ENCODE measurements at places on chromosomes 6 and 20.
A peak's percentile ranks its signal among the peaks of the same experiment; 100 is the strongest.

- DNase-seq = no peak
Measured at GRCh38 chr6:18388271-18388670, 1.1 kb downstream of the RNF144B start.

GRCh38 chr20:4876731-4877130, 124.6 kb downstream of the SLC23A2 start:
- no peak for DNase-seq

GRCh38 chr6:8948733-8949132, 513.4 kb upstream of the SLC35B3 start:
- DNase-seq = no peak

GRCh38 chr6:132752255-132752654, 5.4 kb downstream of the VNN2 start:
- DNase-seq = no peak

- DNase-seq = no peak
Measured at GRCh38 chr6:33170176-33171015, 21.9 kb downstream of the COL11A2 start.

GRCh38 chr6:4941782-4942672, 61.8 kb downstream of the RPP40 start:
- no peak for DNase-seq

DNA sequence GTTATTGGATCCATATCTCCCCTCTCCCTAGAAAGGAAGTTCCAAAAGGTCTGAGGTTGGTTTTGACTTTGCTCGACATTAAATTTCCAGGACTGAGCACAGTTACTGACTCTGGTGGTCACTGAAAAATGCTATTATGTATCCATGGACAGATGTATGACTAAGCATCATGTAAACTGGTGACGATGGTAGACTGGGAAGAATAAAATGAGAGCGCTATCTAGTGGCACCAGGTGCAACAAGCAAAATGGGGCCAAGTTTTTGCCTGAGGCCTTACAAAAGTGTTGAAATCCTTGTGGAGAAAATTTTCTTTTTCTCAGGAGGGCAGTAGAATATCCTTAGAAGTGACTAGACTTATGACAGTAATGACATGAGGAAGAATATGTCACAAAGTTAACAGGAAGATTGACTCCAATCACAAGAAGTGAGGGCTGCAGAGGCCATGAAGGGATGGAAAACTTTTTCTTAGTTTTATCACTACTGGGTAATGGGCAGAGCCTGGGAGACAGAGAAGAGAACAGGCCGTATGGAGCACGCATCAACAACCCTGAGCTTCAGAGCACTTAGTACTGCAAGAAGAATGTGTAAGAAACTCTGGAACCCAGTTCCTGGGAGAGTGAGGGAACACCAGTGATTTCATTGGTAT, 88.9 kb upstream of the ELOVL5 start:
- no peak for DNase-seq

- DNase-seq = peak; percentile 41
Measured at GRCh38 chr6:160520043-160520904, 143.8 kb downstream of the LPA start.

DNA sequence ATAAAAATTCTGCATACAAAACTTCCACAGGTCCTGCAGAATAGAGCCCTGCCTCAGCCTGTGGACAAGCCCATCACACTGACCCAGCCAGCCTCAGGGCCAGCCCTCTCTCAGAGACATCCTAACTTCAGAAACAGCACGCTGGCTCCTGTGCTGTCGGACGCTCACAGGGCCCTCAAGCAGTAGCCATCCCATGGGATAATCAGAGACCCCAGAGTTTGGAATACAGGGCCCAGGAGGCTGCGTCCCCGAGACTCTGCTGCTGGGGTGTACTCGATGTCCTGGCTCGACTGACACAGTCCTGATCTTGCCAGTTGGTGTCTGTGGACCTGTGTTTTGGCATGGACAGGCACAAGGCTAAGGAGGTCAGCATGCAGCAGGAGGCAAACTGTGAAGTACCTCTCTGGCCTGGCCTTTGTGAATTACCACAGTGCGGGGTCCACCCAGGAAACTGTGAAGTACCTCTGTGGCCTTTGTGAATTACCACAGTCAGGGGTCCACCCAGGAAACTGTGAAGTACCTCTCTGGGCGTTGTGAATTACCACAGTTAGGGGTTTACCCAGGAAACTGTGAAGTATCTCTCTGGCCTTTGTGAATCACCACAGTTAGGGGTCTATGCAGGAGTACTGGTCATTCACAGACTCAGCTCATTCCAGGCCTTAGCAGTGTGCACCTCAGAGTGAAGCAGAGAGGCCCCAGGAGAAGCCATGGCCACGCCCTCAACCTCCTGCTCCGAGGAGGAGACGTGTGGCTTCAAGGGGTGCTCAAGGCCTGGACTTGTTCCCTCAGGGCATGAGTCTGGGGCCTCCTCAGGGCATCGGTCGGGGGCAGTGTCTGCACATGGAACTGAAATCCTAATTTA, 212.4 kb downstream of the SYNDIG1 start:
- no peak for DNase-seq

DNA sequence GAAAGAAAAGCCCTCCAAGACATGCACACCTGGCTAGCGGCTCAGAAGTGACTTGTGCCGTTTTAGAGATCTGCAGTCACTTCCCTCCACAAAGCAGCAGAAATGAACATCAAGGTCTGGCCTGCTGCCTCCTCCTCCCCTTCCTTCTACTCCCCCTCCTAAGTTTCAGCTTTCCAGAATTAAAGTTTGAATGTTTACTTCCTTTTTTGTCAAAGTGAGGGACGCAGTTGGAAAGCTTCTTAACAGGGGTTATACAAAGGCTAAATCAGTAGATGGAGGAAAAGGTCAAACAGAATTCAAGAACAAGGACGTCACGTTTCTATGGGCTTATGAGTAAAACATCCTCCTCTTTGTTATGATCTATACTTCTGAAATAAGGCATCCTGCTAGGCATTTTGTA, 227.7 kb downstream of the SLC35F1 start:
- no peak for DNase-seq

DNA sequence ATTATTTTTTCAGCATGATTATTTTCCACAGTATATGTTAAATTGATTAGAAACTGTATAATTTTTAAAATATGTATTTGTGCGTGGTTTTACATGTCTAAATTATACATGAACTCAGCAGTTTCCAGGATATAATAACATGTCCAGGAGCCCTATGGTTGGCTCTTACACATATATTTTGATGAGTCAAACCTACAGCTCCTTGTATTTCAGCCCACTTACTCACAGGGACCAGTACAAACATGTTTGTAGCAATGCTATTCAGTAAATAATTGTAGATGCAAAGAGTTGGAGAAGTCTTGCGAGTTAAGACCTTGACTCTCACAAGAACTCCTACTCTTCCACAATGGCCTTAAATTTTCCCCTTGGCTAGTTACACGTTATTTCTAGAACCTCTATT, 107.2 kb upstream of the SASH1 start:
- no peak for DNase-seq

- no peak for DNase-seq
Measured at GRCh38 chr20:48899881-48900280, 21.6 kb upstream of the ARFGEF2 start.

GRCh38 chr6:6891949-6892461, 215.8 kb upstream of the RREB1 start:
- no peak for DNase-seq

DNA sequence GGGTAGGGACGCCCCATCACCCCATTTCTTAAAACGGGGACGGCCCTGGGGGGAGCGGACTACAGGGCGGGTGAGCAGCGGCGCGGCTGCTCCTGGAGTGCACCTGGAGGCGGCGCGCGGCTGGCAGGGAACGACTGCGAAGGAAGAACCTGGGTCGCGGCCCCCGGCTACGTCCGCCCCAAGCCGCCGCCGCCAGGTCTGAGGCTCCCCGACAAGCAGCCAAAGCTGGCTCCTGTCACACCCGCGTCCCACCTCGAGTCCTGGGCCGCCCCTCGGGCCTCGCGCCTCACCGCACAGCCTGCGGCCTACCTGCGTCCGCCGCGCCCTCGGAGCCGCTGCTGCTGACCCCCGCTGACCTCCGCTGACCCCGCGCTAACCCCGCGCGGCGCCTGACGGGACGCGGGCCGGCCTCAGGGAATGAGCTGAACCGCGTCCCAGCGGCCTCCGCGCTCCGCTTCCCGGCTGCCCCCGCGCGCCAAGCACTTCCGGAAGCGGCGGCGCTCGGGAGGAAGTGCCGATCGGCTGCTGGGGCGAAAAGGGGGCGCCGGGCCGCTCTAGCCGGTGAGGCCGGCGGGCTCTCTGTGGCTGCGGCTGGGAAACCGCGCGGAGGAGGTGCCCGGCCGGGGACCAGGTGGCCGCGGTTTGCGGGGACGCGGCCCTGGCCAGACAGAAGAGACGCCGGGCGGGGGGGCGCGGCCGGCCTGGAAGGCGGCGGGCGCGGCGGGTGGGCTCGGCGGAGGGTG, at the start of the genes ARFRP1 and ZGPAT:
ARFRP1 (minus strand) TSS at position 419 of the 743 bp plus-strand sequence. CDS start 885 bp downstream, outside the sequence.
ZGPAT (plus strand) TSS at position 482 of the 743 bp plus-strand sequence. CDS start 542 bp downstream, outside the sequence.
- peak; percentile 71 for DNase-seq

GRCh38 chr6:72262254-72262653, 359.6 kb upstream of the KCNQ5 start:
- DNase-seq = no peak

- no peak for DNase-seq
Measured at GRCh38 chr20:13581451-13581850, 57.3 kb downstream of the TASP1 start.

DNA sequence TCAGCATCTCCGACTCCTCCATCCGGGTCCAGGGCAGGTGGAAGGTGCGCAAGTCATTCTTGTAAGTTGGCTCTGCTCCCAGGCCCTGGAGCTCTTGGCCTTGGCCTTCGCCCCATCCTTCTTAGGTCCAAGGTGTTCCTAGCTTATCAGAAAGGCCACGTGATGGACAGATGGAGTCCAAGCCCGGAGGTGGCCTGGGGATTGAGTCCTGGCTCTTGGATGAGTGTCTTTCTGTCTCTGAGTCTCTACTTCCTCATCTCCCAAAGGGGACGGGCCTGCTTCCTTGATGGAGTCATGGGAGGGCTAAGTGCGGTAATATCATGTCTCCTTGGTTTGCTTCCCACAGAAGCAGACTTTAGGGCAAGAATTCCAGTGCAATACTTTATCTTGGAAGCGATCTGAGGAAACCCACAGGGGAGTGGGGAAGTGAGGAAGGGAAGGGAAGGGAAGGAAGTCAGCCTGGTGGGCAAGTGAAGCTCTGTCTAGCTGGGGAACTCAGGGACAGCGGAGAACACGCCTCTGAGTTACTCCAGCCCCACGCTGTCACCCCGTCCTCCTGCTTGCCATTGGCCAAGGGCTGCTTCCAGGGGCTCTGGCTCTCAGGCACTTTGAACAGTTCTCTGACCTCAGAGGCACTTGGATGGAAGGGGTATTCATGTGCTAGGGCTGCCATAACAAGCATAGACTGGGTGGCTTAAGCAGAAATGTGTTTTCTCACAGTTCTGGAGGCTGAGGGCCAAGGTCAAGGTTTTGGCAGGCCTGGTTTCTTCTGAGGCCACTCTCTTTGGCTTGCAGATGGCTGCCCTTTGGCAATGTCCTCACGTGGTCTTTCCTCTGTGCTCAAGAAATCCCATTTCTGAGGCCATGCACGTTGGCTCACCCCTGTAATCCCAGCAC, 4.8 kb downstream of the LBP start:
- DNase-seq = no peak

- DNase-seq = no peak
Measured at GRCh38 chr6:97864826-97865225, 581.8 kb upstream of the MMS22L start.

GRCh38 chr20:50120935-50121693, 8.2 kb upstream of the UBE2V1 start:
- DNase-seq = peak; percentile 22

DNA sequence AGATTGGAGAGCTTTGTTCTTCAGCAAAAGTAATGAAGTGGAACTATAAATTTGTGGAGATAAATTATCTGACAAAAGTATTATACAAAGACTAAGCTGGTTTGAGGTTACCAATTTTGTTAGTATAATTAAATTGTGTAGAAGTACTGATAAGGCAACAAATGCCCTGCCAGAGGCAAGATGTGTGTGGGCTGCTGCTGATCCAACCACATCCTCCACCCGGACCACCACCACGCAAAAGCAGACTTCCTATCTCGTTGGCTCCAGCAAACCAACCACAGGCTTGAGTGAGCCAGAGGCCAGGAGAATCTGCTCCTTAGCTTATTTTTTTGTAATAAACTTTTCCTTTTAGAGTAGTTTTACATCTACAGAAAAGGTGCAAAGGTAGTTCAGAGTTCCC, 1.1 kb upstream of the MYLK4 start:
- DNase-seq = no peak

DNA sequence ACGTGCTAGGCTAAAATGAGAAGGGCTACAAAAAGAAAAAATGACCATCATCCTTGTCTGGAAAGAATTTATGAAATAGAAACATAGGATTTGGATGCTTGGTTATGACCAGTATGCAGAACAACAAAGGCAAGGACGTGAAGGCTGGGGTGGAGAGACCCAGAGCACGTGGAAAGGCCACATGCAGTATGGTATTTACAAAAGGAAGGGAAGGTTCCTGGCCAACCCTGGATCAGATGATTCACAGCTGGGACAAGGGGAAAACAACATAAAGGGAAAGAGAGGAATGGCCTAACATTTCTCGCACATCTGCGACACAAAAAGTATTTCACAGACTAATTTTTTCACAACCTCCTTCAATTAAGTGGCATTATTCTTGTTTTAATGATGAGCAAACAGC, 8.2 kb downstream of the STX7 start:
- no peak for DNase-seq

DNA sequence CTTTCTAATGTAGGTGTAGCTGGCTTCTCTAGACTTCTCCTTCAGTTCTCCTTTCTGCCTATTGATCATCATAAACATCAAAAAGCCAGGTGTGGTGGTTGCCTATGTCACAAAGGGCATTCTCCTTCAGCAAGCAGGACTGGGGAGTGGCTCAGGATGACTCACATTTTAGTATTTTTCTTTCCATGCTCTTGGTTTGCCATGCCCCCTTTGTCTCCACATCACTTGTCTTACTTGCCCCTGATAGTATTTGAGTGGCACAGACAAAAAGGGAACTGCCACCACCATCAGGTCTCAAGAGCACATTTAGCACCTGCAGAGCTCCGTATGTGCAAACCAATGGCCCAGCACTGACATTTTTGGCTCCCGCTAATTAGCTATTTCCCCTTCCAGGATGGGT, 698.8 kb downstream of the DHX35 start:
- DNase-seq = no peak

DNA sequence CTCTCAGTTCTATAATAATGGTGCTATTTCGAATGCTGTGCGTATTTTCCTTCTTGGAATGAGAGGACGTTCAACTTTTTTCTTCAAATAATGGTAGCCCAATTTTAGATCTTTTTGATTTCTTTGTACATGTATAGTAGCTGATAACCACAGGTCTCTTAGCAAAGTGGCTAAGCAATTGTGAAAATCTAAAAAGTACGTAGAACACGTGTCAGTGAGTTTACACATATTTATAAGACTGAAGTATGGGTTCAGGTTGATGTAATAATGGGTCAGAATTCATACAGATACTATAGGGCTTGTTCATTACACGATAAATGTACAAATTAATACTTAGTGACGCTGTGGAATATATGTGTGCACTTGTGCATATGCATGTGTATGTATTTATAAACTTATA, 1.3 kb downstream of the SMIM13 start:
- no peak for DNase-seq
